Right cardiac atrium (tissue), 5 donors: ENCODE measurements at places on chromosomes 5 and 9. TPM values are rescaled to one million over a fixed set of nuclear protein-coding genes. Genes with fewer than 3 reads are reported as not detected.
A peak's percentile ranks its signal among the peaks of the same experiment; 100 is the strongest.

- DNase-seq: no peak
These were observed 236.2 kb downstream of the IRX2 start for GRCh38 chr5:2515180-2515764.

- no peak for DNase-seq
These were observed 373 bp downstream of the FBXW5 start for GRCh38 chr9:136944212-136944518.

- DNase-seq: peak; percentile 32
These were observed 16.8 kb downstream of the TXNDC8 start for GRCh38 chr9:110320651-110321445.

- DNase-seq: no peak
These were observed 99.6 kb downstream of the BASP1 start for GRCh38 chr5:17316970-17317459.

- DNase-seq: no peak
These were observed 89.0 kb downstream of the DRD1 start for GRCh38 chr5:175354964-175355363.

GRCh38 chr5:149504677-149505076 lies 46.6 kb downstream of the CSNK1A1 start:
- no peak for DNase-seq

DNA sequence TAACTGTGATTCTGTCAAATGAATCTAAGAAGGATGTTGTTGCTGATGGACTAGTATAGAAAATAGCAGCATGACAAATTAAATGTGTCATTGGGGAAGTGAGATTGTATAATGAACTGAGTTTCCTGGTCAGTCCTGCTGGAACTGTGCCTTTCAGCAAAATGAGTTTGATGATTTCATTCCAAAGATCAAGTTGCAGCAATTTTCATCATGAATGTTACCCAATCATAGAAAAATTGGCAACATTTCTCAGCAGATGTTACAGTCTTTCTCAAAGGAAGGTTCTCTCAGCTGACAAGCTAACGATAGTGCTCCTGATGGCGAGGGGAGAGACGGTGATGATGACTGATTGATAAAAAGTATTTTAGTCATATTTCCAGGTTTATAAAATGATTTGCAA lies 10.7 kb downstream of the PCDHAC2 start:
- DNase-seq: no peak

DNA sequence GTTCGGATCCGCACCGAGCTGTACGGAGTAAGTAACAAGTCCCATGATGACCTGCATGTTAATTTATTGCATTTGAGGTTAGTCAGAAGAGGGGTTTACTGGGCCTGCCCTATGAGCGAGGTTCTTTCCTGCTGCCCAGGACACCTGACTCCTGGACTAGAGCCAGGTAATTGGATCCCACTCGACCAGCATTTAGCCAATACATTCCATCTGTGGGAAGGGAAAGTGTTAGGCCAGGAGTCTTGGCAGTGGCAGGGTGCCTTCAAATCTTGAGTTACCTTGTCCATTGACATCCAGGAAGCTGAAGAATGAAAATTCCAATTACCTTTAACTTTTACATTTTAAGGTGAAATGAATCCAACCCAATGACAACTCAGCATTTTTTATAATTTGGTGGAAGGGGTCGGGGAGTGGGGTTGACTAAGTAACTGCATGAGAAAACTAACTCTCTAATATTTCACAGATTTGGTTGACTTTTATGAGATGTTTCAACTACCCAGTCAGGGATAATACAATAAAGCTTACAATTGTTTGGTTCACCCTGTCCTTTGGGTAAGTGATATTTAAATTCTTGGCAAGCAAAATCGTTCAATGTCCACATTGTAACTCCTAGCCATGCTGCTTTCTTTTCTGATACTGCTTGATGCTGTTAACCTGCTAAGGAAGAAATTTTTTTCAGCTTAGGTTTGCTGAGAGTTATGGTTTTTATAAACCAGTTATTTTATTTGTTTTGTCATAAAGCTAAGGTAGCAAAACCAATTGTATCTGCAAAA lies 111.6 kb upstream of the IQGAP2 start:
- DNase-seq: no peak

DNA sequence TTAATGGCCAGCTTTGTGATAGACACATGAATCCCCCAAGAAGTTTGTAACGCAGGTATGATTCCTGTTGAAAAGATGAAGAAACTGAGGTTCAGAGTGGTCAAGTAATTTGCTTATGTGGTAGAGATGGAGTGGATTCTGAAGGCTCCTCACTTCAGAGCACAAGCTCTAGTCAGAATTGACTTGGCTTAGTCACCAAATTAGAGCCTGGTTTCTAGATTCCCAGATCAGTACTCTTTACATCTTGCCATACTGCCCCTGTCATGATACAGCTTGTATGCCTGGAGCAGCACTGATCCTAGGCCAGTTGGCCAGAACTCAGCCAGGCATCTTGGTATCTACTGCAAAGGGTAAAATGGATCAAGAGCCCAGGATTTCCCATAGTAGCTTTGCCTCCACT lies 284.4 kb upstream of the RFX3 start:
- no peak for DNase-seq

- DNase-seq: no peak
These were observed 5.2 kb downstream of the BDP1 start for GRCh38 chr5:71460693-71461092.

DNA sequence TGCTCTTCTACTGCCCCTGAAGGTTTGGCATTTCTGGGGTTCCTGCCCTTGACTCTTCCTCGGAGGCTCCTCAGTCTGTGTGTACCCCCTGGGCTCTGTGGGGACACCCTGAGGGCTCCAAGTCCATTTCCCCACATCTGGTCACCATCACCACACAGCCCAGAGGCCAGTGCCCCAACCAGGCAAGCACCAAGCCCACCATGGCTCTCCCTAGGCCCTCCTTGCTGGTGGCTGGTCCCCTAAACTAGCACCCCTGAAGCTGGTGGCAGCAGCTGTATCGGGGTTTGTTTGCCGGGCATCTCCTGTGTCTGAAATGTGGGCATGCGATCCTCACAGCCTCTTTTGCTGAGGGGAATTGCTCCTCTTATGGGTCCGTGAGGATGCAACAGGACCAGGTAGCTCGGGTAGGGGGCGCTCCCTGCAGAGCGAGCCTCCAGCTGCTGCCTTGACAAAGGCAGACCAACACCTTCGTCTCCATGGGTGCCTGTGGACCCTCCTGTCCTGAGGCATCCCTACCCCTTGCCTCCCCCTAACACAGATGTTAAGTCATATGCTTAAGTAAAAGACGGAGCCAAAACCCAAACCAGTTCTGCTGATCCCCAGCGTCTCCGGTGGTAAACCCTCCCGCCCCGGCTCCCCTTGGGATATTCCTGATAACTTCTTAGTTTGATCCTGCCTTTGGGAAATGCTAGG lies 138.9 kb upstream of the IRX4 start:
- no peak for DNase-seq

- no peak for DNase-seq
These were observed 38.1 kb upstream of the ISL1 start for GRCh38 chr5:51345106-51345505.

- peak; percentile 76 for DNase-seq
These were observed 51.0 kb upstream of the IFNK start for GRCh38 chr9:27473111-27473529.

- no peak for DNase-seq
These were observed 82.4 kb downstream of the BOD1 start for GRCh38 chr5:173534031-173534430.

DNA sequence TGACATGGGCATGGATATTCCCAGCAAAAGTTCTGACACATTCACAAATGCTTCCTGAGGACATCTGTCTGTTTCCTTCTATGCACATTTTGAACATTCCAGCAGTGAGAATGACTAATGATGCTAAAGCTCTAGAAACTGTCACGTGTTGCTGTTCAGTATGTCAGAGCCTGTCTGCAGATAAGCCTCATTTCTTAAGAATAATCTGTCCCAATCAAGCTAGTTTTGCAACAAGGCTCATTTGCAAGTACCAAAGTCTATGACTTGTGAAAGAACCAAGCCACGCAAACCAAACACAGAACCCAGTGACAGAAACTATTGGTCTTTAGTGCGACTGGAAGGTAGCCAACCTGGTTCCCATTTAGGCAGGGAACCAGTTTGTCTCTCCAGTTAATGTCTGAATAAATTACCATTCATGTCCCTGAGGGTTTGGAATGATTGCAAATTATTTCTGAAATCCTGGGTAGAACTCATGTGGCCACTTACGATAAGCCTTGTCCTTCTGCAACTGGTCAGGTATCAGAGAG lies 178.5 kb downstream of the C9orf152 start:
- DNase-seq: no peak

DNA sequence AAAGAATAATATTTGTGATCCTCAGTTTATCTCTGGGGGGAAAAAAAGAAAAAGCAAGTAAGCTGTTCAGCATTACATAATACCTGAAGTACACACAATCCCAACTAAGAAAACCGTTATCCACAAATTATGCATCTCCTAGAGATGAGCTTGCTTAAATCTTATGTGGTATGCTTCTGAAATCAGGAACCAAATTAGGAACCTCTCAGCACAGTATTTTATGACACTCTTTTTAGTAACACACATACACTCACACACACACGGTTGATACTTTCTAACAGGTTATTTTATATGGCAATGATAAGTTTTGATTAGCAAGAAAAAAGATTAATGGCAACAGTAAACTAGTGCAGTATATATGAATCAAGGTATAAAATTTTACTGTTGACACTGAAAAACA lies 1.2 kb upstream of the ZNF510 start:
- DNase-seq: no peak

GRCh38 chr5:61586096-61587084 lies 254.3 kb downstream of the ZSWIM6 start:
- DNase-seq: no peak

Gene IL5
- not detected for total RNA-seq

Gene DPYSL3
- total RNA-seq: 95.1 TPM

Gene EGR1
- total RNA-seq: 13.0 TPM

Gene DCP2
- total RNA-seq: 25.7 TPM

Gene KDM3B
- total RNA-seq: 46.7 TPM

Gene NEURL1B
- 23.1 TPM for total RNA-seq

Gene TMEM38B
- total RNA-seq: 54.6 TPM

Gene CYSRT1
- not detected for total RNA-seq

Gene NKD2
- 3.6 TPM for total RNA-seq

Gene CYLC2
- total RNA-seq: not detected
